Cortex of kidney (tissue), 1 donor: ENCODE measurements at places on chromosomes 1 and 21.

- DNase-seq: no peak
These were observed 22.5 kb downstream of the CEP350 start for GRCh38 chr1:179976970-179977651.

- DNase-seq: no peak
These were observed 584.9 kb upstream of the PBX1 start for GRCh38 chr1:163974120-163974519.

GRCh38 chr1:61372944-61373343 is 290.6 kb downstream of the NFIA start:
- DNase-seq: no peak

DNA sequence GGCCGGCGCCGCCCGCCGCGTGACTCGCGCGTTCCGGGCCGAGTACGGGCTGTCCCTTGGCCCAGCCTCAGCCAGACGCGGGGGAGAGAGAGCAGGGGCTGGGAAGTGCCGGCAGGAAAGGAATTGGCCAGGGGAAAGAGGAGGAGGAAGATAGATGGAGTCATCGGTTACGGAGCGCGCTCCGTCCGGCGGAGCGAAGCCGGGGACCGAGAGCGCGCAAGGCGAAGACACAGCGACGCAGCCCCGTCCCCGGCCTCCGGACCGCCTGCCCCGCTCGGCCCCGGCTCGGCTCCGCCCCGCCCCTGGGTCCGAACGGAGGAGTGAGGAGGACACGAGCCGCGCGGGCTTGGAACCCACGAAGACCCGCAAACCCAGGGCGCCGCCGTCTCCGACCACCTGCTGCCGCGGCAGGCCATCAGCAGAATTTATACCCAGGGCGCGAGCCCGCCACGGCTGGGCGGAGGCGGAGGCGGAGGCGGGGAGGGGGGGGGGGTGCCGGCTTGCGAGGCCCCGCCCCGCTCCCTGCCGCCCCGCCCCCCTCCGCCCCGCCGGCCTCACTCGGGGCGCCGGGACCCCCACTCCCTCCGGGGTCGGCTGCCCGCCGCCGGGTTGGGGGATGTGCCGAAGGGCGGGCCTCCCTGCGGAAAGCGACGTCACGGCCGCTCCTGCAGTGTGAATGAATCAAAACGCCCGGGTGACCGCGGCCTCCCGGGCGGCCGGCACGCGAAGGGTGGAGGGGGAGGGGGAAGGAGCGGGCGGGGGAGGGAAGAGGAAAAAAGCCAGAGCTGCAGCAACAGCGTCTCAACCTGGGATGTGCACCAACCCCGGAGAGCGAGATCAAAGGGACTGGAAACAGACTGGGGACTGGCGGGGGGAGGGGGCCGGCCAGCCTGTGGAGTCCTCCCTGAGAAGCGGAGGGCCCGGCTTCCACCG is at the start of gene LHX4:
Gene LHX4, plus strand, starts transcription at position 782 of the 933 bp plus-strand sequence. CDS start 266 bp downstream, outside the sequence.
- no peak for DNase-seq

- no peak for DNase-seq
These were observed 21.3 kb downstream of the COL6A2 start for GRCh38 chr21:46119144-46119636.

- no peak for DNase-seq
These were observed 3.7 kb downstream of the KNCN start for GRCh38 chr1:46547481-46548383.

DNA sequence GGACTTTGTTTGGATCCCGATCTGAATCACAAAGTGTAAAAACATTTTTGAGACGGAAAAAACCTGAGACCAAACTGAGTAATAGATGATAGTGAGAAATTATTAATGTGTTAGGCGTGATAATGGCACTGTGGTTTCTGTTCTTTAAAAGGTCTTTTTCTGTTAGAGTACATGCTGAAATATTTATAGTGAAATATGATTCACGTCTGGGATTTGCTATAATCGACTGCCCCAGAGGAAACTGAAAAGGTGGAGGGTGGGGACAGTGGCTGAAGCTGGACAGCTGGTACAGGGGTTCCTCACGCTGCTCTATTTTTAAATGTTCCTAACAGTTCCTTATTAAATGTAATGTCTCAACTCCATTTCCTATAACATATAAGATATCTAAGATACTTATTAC is 11.2 kb downstream of the URB1 start:
- DNase-seq: no peak

- DNase-seq: no peak
These were observed 44.7 kb downstream of the EIF2B3 start for GRCh38 chr1:44941424-44942324.

GRCh38 chr1:211492511-211493132 is 660 bp upstream of the RD3 start:
- no peak for DNase-seq
